Fibroblast of the conjunctiva (primary cell): ENCODE measurements at places on chromosomes 6 and 20.
A peak's percentile ranks its signal among the peaks of the same experiment; 100 is the strongest.

- peak; percentile 77 for DNase-seq
Measured at GRCh38 chr6:113433335-113433991, 423.7 kb upstream of the MARCKS start.

DNA sequence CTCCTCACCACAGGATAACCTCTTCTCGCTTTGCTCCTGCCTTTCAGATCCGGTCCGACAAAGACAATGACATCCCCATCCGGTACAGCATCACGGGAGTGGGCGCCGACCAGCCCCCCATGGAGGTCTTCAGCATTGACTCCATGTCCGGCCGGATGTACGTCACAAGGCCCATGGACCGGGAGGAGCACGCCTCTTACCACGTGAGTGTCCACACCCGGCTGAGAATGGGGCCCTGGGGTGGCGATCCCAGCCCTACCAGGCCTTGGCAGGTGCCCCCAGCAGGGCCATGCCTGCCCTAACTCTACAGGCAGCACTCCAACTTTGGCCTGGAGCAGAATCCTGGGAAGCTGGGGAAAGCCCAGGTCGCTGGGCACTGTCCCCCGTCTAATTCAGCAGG, 221.1 kb downstream of the TAF4 start:
- no peak for DNase-seq

DNA sequence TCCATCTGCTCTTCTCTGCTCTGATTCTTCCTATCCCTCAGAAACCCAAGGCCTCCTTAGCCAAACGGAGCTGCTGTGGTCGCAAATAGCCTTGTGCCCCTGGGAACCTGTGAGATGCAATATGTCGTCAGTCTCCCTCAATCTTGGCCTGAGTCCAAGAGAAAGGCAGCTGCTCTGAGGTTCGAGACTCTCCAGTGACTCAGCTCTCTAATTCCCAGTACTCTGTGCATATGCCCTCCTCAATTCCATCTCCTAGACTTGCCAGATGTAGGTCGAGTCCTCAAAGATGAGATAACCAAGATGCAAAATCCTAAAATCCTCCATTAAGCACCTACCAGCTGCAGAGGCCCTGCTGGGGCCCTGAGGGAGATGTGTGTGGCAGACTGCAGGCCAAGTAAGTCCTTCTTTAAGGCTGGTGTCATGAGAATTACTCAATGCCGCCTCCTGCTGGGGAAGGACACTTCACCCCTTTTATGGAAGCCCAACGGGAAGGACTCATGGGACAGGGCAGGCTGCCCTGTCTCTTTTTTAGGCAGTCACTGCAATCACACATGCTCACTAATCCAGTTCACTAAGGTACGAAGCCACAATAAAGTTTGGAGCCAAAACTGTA, 28.5 kb downstream of the C6orf15 start:
- DNase-seq: peak; percentile 53

GRCh38 chr20:19231359-19232035, 19.1 kb downstream of the SLC24A3 start:
- DNase-seq: no peak

GRCh38 chr20:38947931-38948362, 14.2 kb upstream of the DHX35 start:
- no peak for DNase-seq

DNA sequence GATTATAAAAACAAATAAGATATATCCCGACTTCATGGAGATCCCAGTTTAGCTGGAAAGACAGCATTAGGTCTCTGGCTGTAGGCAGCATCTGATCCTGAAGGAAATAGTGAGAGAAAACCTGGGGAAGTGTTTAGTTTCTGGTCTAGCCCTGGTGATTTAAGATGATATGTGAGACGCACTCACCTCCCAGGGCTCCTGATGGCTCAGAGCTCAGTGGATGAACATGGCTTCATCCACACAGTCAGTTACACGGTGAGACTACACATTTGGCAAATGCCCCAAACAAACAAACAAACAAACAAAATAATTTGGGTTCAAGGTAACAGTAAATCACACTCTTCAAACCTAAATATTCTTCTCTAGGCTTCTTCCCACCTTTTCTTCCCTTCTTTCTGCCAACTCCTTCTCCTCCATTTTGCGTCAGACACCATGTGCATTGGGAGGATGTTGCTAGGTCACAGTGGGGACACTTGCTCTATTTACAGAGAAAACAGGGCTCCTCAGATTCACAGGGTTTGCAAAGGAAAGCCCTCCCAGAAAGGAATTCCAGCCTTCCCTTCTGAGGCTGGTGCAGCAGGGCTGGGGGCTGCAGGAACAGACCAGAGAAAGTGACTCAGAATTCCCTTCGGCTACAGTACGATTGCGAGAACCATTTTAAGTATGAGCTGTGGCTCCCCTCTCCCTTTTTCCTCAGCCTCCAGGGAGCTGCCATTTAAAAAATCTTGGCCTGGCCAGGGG, 59.6 kb upstream of the SALL4 start:
- DNase-seq: no peak

DNA sequence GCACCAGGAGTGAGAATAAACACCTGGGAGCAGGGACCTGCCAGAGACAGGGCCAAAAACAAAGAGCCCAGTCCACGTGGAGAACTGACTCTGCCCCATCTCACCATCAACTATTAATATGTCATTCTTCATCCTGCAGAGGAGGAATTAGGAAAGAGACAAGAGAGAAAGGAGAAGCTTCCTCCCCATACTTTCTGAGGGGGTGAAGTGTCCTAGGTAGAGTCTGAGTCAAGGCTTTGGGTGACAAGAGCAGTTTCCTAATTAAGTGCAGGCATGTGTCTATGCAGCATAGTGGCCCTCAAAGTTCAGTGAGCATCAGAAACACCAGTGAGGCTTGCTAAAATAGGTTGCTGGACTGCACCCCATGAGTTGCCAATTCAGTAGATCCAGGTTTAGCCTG, 40.7 kb upstream of the BMP2 start:
- DNase-seq: no peak

GRCh38 chr6:154218301-154218700, 138.3 kb downstream of the IPCEF1 start:
- DNase-seq: no peak

DNA sequence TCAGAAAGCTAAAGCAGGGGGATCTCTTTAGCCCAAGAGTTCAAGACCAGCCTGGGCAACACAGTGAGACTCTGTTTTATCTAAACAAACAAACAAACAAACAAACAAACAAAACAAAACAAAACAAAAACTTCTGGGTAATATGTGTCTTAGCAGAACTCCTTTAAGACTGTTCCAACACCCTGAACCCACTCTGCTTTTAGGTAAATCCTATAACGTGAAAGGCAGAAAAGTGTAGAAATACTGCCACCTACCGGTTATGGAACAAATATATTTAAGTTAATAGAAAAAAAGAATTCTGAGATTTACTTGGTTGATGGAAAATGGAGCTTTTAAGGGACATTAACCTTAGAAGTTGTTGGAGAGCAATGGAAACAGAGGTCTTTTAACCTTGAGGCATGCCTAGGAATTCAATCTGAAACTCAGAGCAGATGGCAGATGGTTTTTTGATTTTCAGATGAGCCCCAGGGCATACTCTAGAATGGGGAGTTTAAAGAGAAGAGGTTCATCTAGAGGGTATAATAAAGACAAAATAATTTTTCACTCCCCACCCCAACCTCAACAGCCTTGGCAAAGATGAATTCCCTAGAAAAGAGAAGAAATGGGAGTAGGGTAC, 38.5 kb downstream of the SOD2 start:
- DNase-seq: peak; percentile 64

DNA sequence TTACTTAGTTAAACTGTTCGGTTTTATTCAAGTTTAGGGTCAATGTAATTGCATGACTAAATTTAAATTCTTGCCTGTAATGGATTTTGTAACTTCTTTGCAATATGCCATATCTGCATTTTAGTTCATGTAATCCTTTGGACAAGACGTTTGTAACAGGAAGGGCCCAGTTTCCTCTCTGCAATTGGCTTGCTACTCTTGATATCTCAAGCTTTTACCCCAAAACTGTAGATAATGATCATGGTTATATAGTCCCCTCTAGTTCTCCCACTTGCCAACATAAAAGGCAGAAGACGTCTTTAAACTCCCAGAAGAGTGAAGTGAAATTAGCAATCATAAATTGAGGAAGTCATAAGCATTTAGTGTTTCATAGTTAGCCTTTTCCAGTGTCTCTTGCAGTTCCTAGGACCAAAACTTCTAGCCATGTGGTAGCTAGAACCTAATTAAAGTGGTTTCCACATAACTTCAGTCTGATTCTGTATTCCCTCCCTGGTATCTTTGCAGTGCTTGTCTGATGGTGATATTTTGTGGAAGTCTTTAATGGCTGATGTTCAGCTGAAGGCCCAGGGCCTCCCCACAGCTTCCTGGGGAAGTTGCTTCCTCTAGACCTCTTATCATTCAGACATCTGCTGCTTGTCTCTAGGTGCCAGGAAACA, 117.8 kb upstream of the SUPT3H start:
- DNase-seq: no peak

GRCh38 chr6:34340906-34341480, 51.5 kb downstream of the NUDT3 start:
- DNase-seq: no peak

DNA sequence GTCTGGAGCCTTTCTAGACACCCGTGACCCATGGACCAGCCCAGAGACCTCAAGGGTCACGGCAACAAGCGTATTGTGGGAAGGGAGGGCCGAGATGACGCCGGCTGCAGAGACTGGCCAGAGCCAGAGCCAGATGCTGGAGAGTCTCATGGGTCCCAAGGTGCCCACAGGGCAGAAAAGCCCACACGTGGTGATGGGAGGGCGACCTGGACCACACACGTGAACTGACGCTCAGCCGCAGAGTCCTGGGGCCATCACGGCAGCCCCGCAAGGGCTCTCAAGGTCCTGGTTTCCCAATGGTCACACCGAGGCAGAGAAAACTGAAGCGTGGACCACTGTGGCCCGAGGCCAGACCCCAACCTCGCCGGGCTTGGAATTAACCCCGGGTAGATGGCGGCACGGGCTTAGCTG, 92.6 kb downstream of the YTHDF1 start:
- no peak for DNase-seq

GRCh38 chr20:64119301-64119680, 11.9 kb upstream of the NPBWR2 start:
- no peak for DNase-seq

- DNase-seq: no peak
Measured at GRCh38 chr6:140784573-140784972, 1348.2 kb upstream of the GJE1 start.

DNA sequence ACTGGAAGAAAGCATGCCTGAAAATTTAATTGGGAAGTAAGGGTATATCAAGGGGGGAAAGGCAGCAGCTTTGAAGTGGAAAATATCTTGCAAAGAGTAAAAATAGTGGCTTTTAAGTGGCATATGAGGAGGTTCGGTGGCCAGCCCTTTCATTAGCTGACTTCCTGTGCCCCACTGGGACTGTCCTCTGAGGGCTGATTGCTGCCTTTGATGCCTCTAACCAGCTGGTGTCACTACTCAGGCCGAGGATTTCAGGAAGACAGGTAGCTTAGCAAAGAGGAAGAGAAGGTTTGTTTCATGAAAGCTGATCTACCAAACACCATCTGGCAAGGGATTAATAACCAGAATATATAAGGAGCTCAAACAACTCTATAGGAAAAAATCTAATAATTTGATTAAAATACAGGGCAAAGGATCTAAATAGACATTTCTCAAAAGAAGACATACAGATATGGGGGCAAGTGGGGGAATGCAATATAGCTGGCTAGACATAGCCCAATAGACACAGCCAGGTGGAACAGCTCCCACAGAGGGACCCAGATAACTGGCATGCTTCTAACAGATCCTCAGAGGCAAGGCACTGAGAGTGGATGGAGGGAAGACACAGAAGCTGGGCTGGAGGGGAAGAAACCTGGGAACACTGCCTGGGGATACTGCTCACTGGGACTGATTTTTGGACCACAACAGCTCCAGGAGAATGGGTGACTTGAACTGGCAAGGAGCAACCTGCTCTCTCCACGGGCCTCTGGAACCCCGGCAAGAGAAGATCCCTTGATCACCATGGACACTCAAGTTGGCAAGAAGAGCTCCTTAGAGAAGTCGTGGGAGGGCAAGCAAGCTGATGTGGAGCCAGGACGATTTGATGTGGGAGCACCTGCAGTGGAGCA, 33.2 kb downstream of the CCN2 start:
- no peak for DNase-seq

DNA sequence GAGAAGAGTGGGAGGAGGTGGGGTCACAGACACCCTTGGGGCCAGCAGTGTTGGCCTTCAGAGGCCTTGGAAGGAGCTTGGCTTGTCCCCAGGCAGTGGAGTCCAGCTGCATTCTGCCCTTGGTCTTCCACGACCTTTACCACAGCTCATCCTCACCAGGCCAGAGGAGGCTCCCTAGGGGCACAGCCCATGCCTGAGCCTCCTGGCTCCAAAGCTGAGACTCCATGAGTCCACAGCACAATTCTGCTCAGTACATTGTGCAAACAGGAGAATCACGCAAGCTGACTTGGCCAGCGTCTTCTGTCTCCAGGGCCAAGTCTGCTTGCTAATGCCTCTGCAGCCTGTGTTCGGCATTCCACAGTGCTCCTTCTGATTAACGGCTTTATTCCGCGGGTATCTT, 337.2 kb downstream of the SMOC2 start:
- no peak for DNase-seq

DNA sequence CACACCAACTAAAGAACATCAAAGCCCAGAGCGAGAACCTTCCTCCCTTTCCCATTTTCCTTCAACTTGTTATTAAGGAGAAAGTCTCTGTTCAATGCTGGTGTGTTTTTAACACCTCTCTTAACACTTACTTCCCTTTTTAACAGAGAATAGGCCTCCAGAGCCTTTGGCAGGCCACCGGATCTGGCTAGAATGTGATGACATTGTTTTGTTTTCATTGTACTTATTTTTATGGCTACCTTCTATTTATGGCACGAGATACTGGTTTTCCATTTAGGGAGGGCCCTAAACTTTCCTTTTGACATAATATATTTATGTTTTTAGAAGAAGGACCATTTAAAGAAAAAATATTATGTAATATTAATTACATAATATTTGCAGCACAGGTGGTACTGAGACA, 21.6 kb downstream of the TCF15 start:
- DNase-seq: no peak

- DNase-seq: no peak
Measured at GRCh38 chr6:88004707-88005106, 42.9 kb upstream of the SPACA1 start.

DNA sequence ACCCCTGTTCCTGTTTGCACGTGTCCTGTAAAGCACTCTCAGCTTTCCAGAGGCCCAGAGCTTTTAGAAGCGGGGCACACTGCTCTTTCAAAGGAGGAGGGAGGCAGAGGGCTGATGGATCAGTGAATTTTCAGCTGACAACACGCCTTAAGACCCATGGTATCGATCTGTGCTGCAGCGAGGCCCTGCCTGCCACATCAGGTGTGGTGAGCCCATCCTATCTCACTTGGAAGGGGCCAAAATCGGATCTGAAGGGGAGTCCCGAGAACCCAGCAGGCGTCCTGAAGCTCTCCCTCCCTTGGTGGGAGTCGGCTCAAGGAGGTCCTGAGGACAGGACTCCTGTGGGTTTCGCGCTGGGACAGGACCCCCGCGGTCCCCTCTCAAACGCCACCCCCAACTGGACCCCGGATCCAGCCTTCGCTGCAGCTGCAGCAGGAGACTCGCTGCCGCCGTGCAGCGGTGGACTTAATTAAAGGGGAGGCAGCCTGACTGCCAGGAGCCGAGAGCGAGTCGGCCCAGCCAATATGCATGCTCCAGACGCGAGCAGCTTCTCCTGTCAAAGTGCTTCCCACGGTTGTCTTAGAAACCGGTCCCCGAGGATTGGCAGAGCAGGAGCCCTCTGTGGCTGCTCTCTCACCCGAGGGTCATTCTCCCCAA, 580.0 kb upstream of the ZNF337 start:
- no peak for DNase-seq

- no peak for DNase-seq
Measured at GRCh38 chr6:7562769-7563168, 21.3 kb downstream of the DSP start.

- DNase-seq: no peak
Measured at GRCh38 chr6:162817196-162817595, 89.4 kb downstream of the PACRG start.
